GM10248 (cell line): ENCODE measurements at places on chromosomes 1 and 21.

GRCh38 chr1:156851779-156852417, 7.0 kb downstream of the INSRR start:
- no peak for DNase-seq

DNA sequence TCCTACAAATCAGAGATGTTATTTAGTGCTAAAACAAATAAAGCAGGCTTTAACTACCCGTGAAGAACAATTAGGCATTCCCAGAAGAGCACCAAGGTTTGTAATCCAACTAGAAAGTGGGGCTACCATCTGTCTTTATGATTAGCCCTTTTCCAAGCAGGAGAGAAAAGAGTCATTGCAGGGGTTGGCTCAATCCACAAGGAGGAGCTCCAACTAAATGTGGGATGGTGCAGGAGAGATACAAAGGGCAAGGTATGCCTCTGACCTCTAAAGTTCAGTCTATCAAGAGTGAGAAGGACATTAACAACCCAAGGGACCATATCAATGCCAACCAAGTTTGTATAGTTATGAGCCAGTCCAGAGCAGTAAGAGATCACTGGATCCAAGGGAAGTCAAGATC, 382.7 kb upstream of the DUSP10 start:
- no peak for DNase-seq

GRCh38 chr1:69291541-69291940, 276.2 kb upstream of the LRRC7 start:
- no peak for DNase-seq

DNA sequence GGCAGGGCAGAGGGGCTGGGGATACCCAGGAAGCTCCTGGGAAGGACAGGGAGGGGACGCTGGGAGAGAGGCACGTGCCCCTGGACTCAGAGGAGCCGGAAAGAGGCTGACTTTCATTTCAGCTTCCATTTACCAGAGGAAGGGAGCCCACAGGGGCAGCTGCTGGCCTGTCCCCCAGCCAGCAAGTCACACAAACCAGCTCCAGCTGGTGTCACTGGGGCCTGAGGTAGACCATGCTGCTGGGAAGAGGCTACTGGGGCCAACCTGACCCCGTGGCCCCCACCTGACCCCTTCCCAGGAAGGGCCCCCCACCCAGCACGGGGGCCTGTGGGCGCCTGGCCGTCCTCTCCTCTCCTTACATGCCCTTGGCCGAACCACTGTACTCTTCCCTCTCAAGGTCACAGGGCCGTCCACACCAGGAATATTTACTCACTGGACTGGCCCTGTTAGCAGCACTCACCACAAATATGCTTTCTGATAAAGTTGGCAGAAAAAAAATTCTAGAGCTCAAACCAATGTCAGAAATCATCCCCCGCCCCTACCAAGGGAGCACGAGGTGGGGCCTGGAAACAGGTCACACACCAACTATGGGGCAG, 110.5 kb downstream of the CASZ1 start:
- no peak for DNase-seq

- no peak for DNase-seq
These were observed 50.7 kb upstream of the ST6GALNAC3 start for GRCh38 chr1:76023669-76024435.
